ENCODE measurements at places on chromosomes 11 and 22. TPM values are rescaled to one million over a fixed set of nuclear protein-coding genes. Genes with fewer than 3 reads are reported as not detected.

Gene RASD2
- total RNA-seq: 0.78 TPM

DNA sequence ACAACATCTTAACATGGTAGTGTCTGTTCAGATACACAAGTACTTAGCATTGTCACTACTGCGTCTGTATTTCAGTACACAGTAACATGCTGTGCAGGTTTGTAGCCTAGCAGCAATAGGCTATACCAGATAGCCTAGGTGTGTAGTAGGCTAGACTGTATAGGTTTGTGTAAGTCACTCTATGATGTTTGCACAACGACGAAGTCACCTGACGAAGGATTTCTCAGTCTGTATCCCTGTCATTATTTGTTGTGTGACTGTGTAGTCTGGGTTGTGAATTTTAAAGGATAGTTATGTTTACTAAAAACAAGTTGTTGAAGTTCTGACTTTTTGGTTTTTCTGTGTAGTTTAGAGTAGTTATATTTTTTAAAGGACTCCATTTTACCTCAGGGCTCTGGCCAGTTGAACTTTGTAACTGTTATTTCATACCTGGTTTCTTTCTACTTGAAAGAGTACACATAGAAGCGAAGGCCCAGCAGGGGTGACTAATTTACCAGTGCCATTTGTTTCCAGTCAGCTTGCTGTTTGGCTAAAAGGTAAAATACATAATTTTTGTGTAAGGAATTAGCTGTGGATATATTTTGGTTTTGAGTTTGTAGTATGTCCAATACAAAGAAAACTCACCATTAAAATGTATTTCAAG, 72.3 kb downstream of the PPP6R3 start:
- DNase-seq: no peak

- DNase-seq: no peak
Measured at GRCh38 chr11:30594646-30595411, 8.7 kb upstream of the MPPED2 start.

DNA sequence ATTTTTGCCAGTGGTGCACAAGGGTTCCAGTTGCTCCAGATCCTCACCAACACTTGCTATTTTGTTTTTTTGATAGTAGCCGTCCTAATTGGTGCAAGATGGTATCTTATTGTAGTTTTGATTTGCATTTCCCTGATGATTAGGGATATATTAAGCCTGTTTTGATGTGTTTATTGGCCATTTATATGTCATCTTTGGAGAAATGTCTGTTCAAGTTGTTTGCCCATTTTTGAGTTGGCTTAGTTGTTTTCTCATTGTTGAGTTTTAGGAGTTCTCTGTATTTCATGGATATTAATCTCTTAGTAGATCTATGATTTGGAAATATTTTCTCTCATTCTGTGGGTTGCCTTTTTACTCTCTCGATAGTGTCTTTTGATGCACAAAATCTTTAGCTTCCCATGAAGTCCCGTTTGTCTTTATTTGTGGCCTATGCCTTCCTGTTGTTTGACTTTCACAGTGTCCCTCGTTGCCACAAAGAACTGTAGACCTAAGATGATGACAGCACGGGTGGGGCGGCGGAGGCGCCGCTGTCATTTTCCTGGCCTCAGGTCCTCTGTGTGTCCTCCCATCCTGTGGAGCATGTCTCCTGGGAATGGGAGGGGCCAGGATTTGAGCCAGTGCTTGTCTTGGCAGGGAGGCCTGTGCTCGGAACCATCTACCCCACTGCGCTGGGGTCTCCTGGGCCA, 33.5 kb downstream of the LRP5 start:
- peak; percentile 91 for DNase-seq

GRCh38 chr11:71387784-71388636, 60.2 kb downstream of the DHCR7 start:
- no peak for DNase-seq

All from right cardiac atrium (tissue), 5 donors.